Activated T-cell treated with anti-CD3 and anti-CD28 coated beads, Interleukin-2, amount 50 U/mL, for 4 hours (primary cell): ENCODE measurements at places on chromosomes 4 and X.

DNA sequence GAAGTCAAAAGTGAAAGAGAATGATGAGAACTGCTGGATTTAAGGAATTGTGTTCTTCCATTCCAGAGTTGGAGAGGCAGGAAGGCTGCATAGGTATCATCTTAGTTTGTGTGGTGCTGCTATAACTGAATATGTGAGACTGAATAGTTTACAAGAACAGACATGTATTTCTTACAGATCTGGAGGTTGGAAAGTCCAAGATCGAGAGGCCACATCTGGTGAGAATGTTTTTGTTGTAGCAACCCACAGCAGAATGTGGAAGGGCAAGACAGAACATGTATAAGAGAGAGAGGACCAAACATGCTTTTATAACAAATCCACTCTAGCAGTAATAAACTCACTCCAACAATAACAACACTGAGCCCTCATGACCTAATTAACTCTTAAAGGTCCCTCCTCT lies 408.6 kb downstream of the FAM47B start:
- DNase-seq: no peak

DNA sequence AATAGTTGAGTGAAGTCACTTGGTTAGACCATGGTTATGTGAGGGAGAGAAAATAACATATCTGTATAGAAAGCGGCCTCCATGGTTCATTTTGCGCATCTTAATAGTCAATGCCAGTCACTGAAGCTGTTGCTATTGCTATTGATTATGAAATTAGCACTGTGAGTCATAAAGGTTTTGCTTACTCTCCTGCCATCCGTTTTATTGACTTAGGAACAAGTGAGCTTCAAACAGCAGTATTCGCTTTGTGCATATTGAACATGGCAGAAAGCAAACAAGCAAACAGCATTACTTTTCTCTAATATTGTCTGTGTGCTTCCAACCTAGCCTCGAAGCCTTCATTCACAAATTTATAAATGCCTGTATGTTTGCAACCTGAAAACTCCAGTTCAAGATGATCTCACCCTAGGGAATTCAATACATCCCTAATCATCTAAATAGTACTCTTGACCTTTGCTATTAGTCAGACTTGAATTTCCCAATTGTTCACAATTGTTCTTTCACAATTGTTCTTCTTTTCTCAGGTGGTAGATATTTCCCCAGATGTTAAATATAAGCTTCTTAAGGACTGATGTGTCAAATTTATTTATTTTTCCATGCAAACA lies 55.9 kb upstream of the GABRA2 start:
- no peak for DNase-seq

GRCh38 chrX:13376857-13377549 lies 57.1 kb upstream of the ATXN3L start:
- no peak for DNase-seq

- DNase-seq: no peak
Observed at GRCh38 chr4:146329050-146329716, 114.8 kb downstream of the REELD1 start.

- DNase-seq: no peak
Observed at GRCh38 chrX:118551426-118551825, 55.8 kb downstream of the DOCK11 start.

DNA sequence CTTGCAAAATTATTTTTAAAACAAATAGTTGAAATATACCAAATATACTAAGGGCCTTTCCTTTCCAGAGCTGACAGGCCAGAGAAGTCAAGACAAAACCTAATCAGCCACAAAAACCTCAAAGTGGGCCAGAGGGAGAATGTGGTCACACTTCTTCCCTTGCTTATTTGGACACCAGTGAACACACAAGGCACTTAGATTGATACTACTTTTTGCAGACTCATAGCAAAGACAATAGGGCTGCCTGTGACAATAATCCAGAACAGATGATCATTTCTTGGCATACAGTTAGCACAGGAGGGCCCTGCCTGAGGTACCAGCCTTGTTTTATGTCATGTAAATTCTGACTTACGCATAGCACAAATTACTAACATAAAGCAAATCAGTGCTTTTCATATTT lies 215.7 kb upstream of the NEIL3 start:
- no peak for DNase-seq

GRCh38 chr4:128766781-128767180 lies 42.7 kb upstream of the JADE1 start:
- no peak for DNase-seq

GRCh38 chr4:94414907-94415306 lies 36.8 kb upstream of the PDLIM5 start:
- no peak for DNase-seq

DNA sequence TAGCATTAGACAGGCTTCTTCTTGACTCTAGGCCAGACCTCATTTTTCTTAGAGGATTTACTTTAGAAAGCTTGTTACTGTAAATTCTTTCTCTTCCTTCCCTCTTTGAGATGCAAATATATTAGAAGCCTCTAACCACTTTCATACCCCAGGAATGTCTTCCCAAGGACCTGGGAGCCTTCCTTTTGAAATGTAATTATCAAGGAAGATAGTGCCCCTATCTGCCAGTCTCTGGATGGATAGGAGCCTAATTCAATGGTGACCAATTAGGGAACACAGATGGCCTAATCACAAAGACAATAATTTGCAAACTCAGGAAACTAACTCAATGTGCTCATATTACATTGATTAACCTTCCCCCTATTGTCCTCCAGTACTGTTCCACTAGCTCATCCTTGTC lies 145.6 kb upstream of the DCAF8L1 start:
- DNase-seq: no peak

GRCh38 chr4:67512501-67512900 lies 32.8 kb downstream of the CENPC start:
- no peak for DNase-seq

DNA sequence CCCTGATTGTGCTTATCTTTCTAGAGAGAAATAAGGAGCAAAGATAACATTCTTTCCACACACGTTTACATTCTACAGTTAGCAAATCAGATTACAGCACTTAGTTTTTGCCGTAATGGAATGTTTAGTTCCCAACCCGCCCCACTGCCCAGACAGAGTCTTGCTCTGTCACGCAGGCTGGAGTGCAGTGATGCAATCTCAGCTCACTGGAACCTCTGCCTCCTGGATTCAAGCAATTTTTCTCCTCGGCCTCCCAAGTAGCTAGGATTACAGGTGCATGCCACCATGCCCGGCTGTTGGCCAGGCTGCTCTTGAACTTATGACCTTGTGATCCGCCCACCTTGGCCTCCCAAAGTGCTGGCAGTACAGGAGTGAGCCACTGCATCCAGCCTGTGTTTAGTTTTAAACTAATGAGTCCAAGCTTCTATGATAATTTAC lies 8.4 kb upstream of the PRPS1 start:
- no peak for DNase-seq

DNA sequence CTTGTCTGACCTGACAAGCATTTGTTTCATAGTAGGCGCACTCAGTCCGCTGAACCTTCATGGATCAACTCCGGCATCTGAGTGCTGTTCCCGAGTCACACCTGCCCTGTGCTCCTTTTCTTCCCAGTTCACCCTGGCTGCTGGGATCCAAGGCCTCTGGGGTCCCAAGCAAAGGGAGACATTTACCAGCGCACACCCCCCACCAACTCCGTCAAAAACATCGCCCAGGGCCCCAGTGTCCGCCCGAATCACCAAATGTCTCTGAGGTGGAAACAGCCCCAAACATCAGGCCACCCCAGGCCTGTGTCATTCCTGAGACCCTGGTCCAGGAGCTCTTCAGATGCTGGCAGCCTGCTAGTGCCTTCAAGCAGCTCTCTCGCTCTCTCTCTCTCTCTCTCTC lies 5.1 kb downstream of the BLOC1S4 start:
- DNase-seq: no peak

- no peak for DNase-seq
Observed at GRCh38 chr4:92864096-92864495, 560.3 kb downstream of the GRID2 start.

DNA sequence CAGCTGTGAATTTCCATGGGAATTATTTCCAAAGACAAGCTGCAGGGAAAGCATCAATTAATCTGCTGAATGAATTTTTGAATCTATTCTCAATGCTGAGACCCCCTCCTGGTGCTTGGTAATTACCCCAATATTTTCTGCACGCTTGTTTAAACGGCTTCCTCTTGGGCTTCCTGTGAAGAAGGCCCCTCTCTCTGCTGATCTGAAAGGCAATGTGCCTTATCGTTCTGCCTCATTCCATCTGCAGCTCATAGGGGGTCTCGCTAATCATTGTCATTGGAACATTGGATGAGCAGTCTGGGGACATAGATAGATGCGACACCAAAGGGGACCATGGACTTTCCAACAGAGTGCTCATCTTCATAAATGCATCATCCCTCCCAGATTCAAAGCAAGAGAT lies 851.6 kb downstream of the PDHA2 start:
- DNase-seq: no peak

DNA sequence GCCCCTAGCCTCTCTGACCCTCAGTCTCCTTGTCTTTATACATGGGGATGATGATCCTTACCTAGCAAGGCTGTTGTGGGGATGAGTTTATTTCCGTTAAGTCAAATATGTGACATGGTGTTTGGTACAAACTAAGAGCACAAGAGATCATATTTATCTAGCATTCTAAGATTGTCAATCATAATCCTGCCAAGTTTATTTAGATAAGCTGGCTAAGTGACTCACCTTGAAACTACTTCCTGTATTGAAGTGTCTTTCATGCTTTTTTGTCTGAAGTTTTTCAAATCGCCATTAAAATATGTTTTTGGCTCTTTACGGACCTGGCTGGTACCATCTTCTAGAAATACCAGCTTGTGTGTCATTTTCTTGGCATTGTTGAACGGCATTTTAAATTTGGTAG lies 30.7 kb downstream of the MAP7D3 start:
- no peak for DNase-seq

- no peak for DNase-seq
Observed at GRCh38 chr4:180727478-180727877, 1515.7 kb upstream of the TENM3 start.

GRCh38 chr4:86564795-86565194 lies 29.3 kb upstream of the PTPN13 start:
- no peak for DNase-seq

- no peak for DNase-seq
Observed at GRCh38 chrX:143664302-143664701, 28.4 kb upstream of the SLITRK4 start.

- no peak for DNase-seq
Observed at GRCh38 chrX:5080791-5081190, 1147.9 kb downstream of the NLGN4X start.

DNA sequence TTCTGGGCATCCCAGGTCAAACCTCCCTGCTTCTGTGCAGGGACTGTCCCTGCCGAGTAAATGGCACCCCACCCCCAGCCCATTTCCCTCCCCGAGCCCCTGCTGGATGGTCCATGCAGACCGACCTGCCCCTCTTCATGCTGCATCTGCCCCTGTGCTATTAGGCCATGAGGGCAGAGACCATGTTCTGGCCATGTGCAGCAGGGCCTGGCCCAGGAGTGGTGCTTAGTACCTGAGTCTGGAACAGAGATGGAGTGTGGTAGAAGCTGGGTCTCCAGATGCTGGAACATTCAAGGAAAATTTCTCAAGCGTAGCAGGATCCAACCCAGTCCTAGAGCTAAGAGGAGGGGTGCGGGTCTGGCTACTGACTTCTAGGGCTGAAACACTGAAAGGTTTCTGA lies 15.3 kb upstream of the UBA1 start:
- DNase-seq: no peak

DNA sequence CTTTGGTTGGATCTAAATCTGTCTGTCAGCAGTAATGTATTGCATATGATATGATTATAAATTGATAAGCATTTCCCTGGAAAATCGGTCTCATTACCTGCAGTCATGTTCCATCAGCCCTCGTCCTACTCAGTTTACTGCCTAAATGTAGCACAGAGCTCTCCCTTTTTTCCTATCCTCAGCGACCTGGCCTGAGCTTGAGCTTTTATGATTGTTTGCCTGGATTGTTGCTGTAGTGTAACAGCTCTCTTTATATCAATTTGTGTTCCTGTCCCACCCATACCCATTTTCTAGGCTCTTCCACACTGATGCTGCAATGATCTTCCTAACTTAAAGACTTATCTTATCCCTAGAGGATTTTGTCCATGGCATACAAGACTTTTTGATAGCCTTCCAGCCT lies 95.7 kb downstream of the FRAS1 start:
- no peak for DNase-seq

GRCh38 chrX:143536176-143536575 lies 18.9 kb upstream of the SPANXN3 start:
- no peak for DNase-seq

- no peak for DNase-seq
Observed at GRCh38 chr4:12270546-12270945, 841.9 kb upstream of the HS3ST1 start.

- no peak for DNase-seq
Observed at GRCh38 chr4:1990676-1991075, 18.1 kb downstream of the NELFA start.

DNA sequence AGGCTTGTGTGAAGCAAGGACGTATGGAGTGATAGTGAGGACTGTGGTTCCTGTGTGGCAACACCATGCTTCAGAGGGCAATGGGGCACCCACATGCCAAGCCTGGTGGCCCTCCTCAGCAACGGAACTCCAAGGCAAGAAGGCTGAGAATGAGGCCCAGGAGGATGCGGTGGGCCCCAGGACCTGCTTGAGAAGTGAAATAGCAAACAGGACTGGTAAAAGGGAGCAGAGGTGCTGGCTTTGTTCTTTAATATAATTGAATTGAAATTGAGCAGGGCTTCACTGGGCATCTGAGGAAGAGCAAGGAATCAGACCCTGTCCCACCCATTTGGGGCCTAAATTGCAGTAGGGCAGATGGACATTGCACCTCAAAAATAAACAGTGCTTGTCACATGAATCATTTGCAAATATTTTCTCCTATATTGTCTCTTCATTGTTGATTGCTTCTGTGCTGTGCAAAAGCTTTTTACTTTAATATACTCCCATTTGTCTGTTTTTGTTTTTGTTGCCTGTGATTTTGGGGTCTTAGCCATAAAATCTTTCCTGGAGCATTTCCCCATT lies 2.3 kb downstream of the TMEM187 start:
- no peak for DNase-seq

DNA sequence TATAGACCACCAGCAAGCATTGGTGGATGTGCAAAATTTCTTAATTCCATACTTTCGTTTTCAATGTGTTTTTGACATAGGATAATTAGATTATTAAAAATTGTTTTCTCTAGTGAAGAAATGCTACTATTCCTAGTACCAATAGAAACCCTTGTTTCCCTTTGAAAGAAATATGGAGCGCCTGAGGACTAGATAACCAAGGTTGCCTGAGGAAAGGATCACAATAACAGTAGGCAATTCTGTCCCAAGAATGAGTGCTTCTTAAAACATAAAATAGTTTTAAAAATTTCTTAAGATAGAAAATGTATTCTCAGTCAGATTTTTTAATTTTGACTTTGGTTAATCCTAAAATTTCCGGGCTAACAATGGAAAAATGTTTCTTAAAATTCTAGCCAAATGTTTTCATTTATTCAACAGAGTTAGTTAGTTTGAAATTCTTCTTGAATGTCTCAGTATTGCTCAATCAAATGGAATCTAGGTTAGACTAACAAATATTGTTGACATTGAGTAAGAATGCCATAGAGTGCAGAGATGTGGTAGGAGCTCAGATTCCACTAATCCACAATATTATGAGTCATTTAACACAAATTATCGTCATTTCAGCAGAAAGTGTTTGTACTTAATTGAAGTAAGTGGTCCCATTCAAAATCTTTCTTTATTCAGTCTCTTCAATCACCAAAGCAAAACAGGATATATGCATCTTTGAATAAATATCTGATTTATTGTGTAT lies 666.0 kb downstream of the GRID2 start:
- no peak for DNase-seq

- no peak for DNase-seq
Observed at GRCh38 chr4:47798165-47798564, 39.7 kb downstream of the CORIN start.

GRCh38 chr4:61070269-61070668 lies 129.9 kb upstream of the ADGRL3 start:
- DNase-seq: no peak
